GM10248 (cell line): ENCODE measurements at places on chromosomes 4 and X.

GRCh38 chr4:109429545-109429944, 4.1 kb upstream of the SEC24B start:
- no peak for DNase-seq

GRCh38 chr4:112823156-112823555, 186.2 kb downstream of the LARP7 start:
- DNase-seq, result no peak

GRCh38 chr4:114980932-114981708, 132.3 kb downstream of the NDST4 start:
- no peak for DNase-seq

GRCh38 chr4:76435528-76436319, 695 bp downstream of the SHROOM3 start:
- no peak for DNase-seq

DNA sequence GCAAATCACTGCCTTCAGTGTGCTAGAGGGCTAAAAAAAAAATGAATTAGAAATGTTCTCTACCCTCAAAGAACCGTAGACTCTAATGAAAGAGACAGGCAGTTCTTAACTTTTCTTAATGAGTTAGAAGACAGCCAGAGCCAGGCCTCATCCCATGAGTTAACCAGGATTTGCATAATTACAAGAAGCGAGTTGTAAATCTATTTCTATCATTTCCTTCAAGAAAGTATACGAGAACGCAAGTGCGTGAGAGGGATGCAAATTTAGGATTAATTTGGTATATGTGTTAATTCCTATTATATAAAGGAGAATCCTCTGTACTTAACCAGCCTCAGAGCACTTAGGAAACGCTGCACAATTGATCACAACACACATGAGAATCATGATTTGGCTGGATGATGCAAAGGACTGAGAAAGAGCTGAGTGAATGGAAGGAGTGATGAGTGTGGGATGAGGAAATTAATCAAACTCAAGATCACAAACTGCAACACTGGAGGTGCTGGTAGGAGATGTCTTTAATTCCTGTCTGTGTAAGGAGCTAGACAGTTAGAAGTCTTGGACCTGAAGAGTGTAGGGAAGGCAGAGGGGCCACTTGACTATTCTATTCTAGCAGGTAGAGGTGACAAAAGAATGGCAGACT, 157.2 kb downstream of the ATP10D start:
- no peak for DNase-seq

GRCh38 chr4:7843831-7844593, 95.6 kb downstream of the AFAP1 start:
- DNase-seq, result peak; percentile 65

- DNase-seq, result no peak
Observed at GRCh38 chr4:102439812-102440211, 61.3 kb upstream of the NFKB1 start.

DNA sequence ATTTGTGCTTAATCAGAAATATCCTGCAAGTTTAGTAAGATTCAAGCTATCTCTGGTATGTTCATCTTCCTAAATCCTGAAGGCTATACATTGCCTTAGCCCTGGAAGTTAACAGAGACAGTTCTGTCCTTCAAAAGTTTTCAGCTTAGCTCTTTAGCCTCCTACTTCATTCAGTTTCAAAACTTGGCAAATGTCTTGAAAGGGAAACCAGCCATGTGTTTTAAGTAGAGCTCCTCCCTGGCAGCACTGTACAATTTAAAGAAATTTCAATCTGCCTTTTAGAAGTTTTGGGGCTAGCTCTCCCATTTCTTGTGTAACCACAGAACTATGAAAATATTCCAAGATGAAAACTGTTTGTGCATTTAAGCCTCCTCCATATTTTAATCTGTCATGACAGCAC, 47.0 kb downstream of the FANCB start:
- DNase-seq, result no peak

DNA sequence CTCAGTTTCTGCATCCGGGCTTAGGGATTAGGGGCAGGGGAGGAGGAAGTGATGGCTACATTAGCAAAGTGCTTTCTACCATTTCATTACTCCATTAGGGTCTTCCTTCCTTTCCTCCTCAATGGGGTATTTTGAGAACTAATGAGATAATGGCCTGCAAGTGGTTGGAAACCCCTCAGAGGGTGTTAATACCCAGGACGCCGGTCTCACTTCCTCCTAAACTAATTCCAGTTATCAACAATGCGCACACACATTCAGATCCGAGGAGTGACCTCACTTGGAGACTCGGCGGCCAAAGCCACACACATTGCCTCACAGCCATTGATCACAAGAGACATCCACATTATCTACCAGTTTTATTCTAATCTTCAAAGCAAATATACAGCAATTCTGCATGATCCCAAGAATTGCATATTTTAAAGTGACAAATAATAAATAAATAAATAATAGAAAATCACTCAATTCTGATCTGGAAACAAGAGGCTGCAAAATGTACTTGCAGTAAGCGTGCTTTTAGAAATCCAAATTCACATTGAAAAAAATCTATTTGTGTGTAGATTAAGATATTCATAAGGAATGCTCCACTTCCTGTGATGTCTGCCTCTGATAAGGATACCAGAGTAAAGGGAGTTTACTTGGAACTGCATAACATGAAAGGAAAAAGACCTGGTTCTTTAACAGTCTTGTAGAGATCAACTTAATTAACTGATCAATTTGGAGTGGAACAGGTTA, 329.1 kb downstream of the FBXW7 start:
- no peak for DNase-seq

DNA sequence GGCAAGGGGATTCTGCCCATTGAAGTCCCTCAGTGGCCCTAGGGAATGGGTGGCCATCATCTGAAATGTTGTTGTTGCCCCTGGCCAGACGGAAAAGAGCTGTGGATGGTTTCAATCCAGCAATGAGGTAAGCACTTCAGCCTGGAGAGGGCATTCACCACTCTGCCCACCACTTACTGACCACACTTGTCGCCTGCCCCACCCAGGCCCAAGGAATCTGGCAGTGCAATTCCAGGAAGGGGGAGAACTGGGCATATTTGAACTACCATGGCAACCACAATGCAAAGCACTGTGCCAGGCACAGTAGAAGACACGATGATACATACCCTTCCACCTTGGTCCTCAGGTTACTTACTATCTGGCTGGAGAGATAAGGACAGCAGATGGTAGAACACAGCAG, 161.6 kb downstream of the PDGFRA start:
- no peak for DNase-seq

- peak; percentile 26 for DNase-seq
Observed at GRCh38 chr4:145524552-145524951, 42.9 kb downstream of the SMAD1 start.

GRCh38 chr4:21211846-21212245, 511.6 kb downstream of the PACRGL start:
- no peak for DNase-seq

- DNase-seq, result no peak
Observed at GRCh38 chr4:102807345-102807744, 20.0 kb downstream of the UBE2D3 start.

- no peak for DNase-seq
Observed at GRCh38 chr4:35604724-35605123, 639.6 kb downstream of the ARAP2 start.

- no peak for DNase-seq
Observed at GRCh38 chrX:105972690-105973386, 65.7 kb downstream of the SERPINA7 start.

DNA sequence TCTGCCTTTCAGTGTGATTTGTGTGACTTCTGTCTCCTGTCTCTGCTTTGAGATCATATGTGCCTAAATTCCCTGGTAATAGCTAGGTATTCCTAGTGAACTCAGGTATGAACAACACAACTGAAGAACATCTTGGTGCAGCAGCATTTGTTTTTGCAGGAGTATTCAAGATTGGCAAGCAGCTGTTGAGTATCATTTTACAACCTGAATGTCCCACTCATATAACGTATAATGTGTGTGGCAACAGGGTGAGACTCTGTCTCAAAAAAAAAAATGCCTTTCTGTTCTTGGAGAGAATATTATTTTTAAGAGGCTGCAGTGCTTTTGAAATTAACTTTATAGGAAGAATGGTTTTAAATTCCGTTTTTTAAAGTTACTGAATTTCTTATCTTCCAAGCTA, 7.7 kb downstream of the LSM6 start:
- DNase-seq, result no peak

- DNase-seq, result no peak
Observed at GRCh38 chr4:41693629-41694028, 54.9 kb downstream of the PHOX2B start.

DNA sequence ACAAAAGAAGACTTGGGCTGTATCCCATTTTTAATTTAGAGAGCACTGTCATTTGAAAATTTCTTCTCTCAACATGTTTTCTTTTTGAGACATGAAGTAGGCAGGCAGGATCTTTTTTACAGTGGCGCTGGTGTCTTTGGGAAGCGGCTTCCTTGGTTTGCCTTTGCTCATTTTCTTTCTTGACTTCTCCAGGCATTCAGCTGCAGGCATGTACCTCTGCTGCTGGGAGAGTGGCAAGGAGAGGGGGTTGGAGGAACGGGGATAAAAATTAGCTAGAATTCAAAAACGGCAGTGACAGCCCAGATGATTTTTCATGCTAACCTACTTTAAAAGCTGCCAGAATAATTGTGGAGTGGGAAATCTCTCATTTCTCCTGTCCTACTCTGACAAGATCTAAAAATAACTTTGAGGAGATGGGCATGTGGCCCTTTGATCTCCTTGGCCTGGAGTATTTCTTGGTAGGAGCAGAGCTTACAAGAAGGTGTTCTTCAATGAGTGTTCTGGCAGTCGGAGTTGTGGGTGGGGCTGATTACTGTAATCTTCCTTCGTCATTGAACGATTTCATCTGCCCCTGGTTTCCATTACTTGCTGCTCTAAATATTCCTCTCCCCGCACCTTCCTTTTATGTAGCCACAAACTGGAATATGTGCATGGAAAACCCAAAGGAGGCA, 54.8 kb downstream of the TBL1X start:
- DNase-seq, result no peak

DNA sequence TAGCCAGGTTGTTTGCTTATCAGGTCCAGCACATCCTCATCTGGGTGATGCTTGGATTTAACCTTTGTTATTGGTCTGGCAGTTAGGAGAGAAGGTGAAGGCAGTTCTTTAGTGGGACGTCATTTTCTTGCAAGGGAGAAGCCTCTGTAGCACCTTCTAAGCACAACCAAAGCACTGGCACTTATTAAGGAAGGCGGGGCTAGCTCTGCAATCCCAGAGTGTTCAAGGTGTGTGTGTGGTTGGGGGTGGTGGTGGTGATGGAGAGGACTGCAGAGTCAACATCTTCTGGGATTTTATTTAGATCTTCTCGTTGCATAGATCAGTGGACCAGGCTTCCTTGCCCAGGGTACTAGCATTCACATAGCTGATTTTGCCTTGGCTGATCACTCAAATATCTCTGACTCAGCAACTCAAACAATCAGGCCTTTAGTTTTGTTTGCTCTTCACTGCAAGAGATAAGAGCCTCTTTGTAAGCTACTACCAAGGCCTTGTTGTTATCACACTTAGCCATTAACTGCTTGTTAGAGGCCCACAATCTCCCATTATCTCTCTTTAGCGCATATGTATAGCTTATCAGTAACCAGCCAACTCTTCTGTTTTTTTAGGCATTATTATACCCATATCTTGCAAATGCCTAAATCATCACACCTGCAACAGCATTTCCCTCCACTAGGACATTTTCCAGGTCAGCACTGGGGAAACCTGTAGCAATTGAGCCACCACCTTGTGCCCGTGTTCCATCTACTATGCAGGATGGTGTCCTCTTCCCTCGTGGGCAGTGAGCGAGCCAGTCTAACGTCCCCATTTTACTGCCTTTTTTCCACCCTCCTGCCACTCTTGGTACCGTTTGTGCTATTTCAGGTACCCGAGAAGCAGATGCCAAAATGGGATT, 36.5 kb upstream of the LINC00632 start:
- DNase-seq, result no peak

GRCh38 chr4:37664696-37665095, 21.5 kb downstream of the RELL1 start:
- no peak for DNase-seq

GRCh38 chr4:65437102-65437501, 233.2 kb downstream of the EPHA5 start:
- no peak for DNase-seq

DNA sequence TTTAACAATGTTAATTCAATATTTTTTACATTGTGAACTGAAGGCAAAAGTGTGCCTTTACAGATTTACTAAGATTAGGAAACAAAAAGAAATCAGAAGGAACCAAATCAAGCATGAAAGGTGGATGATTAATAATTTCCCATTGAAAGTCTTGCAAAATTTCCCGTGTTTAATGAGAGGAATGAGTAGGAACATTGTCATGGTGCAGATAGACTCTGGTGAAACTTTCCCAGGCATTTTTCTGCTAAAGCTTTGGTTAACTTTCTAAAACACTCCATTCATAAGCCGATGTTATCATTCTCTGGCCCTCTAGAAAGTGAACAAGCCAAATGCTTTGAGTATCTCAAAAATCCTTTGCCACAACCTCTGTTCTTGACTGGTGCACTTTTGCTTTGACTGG, 1522.8 kb upstream of the PABPC4L start:
- no peak for DNase-seq

- DNase-seq, result no peak
Observed at GRCh38 chr4:139745111-139745639, 79.6 kb downstream of the MGST2 start.

DNA sequence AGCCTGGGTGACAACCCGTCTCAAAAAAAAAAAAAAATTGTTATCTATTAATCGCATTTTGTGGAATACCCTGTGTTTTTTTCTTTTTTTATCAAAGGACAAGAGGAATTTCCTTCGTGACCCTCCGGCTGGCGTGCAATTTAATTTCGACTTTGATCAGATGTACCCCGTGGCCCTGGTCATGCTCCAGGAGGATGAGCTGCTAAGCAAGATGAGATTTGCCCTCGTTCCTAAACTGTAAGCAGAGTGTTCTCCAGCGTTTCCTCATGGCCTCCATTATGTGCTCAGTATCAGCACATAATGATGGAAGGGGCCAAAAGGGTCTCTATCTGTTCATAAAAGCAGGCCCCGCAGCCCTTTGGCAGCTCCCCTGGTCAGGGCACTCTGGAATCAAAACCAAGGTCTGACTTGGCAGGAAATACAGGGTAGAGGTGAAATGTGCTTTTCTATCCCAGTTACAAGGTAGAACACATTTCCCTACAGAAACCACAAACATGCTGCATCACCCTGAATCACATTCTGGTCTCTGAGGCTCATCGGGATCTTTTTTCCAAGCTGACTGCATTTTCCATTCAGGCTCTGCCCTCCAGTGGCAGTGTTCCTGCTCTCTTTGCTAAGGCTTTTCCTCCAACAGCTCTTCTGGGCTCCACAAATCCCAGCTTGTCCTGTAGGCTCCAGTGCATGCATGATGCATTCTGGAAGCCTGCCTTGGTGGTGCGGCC, 24.4 kb downstream of the SYAP1 start:
- no peak for DNase-seq

DNA sequence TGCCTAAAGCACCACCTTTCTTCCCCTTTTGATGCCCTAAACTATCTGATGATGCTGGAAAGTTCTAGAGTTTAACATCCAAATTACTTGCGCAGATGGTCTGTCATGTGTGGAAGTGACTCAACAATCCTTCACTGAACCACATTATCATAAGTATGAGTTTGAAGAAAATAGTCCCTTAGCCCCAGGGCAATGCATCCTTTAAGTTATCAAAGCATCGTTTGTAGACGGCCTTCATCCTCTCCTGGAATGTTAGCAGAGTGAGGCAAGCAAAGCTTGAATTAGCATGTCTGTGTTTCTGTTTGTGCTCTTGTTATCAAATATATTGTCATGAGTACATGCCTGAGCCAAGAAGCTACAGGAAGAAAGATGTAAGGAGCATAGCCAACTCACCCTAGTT, 570.9 kb downstream of the MID1IP1 start:
- DNase-seq, result no peak
